ENCODE measurements at places on chromosomes 4 and X.

DNA sequence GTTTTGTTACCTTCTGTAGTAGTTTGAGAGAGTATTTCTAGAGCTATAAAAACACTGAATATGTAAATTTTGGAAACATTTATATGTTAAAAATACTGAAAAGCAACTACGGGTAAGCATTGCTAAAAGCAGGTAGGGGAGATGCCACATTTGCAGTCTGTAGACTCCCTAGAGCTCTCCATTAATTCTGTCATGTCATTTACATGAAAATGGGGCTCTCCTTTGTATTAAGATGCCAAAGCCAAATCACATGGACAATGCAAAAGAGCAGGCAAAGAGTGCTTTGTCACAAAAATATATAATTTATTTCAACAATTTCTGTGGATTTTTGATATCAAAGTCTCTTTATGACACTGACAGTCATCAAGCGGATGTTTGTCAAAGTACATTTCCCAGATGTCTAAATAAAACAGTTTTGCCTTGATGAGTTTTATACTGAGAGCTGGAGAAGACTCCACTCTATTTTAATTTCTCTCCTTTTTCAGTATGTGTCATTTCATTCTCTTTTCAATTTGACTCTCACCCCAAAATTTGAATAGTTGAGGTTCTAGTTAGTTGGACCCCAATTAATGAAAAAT lies 51.8 kb downstream of the LDB2 start:
- no peak for DNase-seq

GRCh38 chrX:2334237-2334636 lies 166.5 kb downstream of the DHRSX start:
- DNase-seq = no peak

DNA sequence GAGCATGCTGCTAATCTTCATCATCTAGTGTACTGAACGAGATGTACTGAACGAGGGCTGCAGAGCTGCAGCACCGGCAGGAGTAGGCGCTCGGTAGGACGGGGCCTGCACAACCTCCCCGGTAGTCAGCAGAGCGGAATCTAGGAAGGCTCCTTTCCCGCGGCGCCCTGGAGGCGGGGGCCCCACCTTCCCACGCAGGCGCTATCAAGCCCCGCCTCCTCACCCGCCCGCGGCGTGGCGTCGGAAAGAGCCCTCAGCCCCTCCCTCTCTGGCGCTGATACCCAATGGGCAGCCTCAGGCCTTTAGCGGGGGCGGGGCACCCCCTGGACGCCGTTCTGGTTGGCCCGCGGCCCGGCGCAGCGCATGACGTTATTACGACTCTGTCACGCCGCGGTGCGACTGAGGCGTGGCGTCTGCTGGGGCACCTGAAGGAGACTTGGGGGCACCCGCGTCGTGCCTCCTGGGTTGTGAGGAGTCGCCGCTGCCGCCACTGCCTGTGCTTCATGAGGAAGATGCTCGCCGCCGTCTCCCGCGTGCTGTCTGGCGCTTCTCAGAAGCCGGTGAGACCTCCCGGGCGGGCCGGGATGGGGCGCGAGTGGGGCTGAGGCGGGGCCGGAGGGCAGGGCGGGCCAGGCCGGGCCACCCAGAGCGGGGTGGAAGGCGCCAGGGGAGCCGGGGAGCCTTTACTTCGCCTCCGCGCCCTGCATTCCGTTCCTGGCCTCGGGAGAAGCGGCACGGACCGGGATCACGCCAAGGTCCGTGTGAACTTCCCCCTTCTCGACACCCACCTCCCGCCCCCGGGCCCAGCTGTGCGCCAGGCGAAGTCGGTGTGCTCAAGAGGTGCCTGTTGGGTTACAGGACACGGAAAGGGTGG lies at the start of gene PDHA1:
PDHA1 (plus strand) TSS at position 393 of the 874 bp plus-strand sequence; CDS start at position 504, 111 bp downstream.
- DNase-seq = peak; percentile 93

DNA sequence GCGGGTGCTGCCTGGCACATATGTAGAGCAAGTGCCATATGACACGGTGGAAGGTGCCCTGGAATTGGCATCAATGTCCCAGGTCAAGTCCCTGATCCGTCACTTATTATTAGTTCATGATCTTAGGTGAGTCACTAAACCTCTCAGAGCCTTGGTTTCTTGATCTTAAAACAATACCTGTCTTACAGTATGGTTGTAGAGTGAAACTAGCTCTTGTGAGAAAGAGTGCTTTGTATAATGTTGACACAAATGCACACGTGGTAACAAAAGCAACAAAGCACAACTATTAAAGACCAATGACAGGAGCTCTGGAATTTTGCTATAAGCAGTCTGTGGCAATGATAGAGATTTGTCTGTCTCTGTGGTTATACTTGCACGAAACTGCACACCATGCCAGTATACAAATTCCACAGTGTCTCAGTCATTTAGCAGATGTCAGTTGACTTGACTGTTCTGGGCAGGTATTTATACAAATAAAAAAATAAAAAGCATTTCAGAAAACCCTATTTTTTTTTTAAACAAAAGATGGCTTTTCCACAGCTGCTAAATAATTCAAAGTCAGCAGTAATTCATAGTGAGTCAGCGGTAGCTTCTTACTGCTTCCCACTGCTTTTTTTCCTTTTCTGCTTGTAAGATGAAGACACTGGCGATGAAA lies 19.7 kb upstream of the ACSL1 start:
- no peak for DNase-seq

GRCh38 chrX:120408168-120408567 lies 46.3 kb downstream of the ATP1B4 start:
- no peak for DNase-seq

GRCh38 chr4:105979506-105979905 lies 84.2 kb downstream of the NPNT start:
- no peak for DNase-seq

- DNase-seq = no peak
These were observed 28.6 kb upstream of the TAF9B start for GRCh38 chrX:78168065-78168464.

DNA sequence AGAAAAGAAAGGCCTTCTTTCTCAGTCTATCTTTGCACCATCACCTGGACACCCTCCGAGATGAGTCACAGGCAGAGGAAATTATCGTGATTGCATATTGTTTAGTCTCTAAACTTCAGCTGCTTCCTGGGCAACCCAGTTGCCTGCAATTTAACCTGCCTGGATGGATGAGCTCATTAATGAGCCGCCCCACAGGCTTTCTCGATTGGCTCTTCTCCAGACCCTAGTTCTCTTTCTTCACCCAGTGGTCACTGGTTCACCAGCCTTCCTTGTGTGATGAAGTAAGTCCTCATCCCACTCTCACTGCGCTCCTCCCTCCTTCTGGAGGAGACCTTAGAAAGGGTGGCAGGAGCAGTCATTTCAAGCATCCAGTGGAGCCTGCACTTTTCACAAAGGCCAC lies 94.4 kb downstream of the SOWAHB start:
- DNase-seq = no peak

GRCh38 chr4:145618210-145618931 lies 814 bp upstream of the MMAA start:
- DNase-seq = peak; percentile 13

- no peak for DNase-seq
These were observed 87.4 kb upstream of the CITED1 start for GRCh38 chrX:72392816-72393800.

- DNase-seq = no peak
These were observed 281.3 kb downstream of the PTTG2 start for GRCh38 chr4:38241541-38241940.

DNA sequence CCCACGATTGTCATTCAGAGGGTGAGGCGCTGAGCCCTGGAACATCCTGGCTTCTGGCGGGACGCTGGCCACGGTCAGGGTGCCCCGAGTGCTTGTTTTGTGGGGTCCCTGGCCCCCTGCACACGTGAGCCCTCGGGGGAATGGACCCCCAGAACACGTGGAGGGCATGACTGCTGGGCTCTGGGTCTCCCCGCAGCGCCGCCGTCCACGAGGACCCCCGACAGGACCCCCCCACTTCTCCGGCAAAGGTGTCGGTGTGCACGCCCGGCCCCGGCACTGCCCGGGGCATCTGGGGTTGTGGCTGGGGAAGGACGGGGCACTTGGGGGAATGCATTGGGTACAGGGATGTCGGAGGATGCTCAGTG lies 13.9 kb upstream of the GTPBP6 start:
- no peak for DNase-seq

DNA sequence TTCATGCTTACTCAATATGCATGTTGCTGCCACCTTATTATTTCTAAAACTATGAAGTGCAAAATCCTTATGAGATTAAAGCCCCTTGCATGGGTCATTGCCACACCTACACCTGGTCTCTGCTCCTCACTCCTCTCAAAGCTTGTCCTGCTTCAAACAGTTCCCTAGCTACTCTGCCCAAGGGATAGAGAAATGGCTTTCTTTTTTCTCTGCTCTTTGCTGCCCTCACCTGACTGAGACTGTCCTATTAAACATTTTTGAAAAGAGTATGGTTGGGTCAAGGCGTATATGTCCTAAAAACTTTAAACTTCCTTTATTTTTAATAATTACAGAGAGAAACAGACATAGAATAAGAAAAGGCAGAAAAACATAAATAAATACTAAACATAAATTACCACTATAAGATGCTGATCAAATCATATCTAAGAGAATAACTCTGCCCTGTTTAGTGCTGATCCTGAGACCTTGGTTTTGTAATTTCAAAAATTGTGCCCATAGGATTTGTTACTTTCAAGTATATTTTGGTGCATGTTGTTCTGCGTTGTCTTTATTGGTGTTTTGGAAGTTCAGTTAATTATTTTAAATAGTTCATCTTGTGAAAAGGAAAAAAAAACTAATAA lies 704.9 kb upstream of the PABPC4L start:
- DNase-seq = no peak

DNA sequence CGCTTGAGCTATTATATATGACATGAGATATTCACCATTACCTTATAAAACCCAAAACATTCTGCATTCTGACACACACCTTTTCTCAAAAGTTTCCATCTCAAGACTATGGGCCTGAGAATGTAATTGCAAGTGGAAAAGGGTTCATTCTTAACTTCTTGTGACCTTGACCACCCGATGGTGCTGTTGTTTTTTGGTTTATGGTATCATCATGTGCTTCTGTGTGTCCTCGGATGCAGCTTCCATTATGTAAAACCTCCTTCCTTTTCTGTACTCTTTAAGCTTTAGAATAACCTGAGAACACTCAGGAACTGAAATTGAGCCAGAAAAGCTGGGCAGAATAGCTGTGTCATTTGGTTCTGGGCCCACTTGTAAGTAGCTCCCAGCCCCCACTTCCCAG lies 16.2 kb upstream of the PUDP start:
- DNase-seq = no peak

DNA sequence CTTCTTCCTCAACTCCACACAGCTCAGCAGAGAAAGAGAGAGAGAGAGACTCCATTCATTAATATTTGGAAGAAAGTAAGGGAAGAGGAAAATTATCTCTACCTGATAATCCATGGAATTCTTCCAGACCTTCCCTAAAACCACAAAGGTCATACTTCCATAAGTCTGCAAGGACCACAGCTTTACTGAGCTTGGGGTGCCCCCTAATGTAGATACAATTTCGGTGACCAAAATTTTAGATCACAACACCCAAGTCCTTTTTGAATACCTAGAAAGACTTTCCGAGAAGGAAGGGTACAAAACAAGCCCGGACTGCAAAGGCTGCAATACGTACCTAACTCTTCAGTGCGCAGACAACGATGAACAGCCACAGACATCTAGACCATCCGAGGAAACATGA lies 523.9 kb downstream of the GLUD2 start:
- no peak for DNase-seq

DNA sequence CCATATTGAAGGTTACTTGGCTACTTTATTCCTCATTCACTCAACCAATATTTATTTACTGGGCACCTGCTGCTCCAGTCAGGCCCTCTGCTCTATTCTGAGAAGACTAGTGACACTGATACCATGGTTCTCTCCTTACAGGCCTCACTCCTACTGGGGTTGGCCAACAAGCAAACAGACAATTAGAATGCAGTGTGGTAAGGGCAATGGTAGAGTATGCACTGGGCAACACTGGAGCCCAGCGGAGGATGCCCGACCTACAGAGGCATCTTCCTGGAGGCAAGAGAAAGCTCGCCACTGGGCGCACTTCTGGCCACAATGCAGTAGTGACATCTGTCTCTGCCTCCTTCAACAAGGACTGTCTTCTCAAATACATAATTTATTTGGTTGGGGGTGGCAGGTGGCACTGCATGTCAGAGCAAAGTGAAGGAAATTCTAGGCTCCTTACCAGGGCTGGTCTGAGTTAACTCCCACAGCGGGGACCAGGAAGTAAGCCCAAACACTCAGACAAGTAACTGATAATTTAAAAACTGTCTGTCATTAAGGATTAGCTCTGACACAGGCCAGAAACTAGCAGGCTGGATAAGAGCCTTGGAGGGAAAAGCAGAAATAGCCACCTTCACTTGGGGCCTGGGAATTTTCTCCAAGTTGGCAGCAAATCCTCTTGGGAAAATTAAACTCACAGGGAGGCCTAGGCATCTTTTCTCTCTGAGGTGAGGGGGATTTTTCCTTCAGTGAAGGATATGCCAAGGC lies 150.7 kb upstream of the EOLA2 start:
- no peak for DNase-seq

GRCh38 chrX:105260291-105261043 lies 40.0 kb upstream of the TEX13A start:
- no peak for DNase-seq

DNA sequence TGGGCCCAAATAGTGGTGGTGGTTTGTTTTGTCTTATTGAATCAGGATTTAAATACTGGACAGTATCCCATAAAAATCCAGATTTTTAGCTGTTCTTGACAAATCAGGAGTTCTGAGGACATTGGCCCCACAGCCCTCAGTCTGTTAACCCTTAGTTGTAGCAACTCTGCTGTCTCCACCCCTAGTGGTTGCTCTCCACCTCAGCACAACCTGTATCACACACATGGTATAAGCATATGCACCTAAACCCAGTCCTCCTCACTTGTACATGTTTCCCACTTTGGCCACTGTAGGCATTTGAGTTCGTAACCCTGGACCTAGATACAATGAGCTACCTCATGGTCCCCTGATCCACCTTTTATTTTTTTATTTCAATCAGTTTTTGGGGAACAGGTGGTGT lies 75.9 kb downstream of the MRPL1 start:
- no peak for DNase-seq

GRCh38 chr4:129393976-129394375 lies 298.0 kb downstream of the C4orf33 start:
- no peak for DNase-seq

Measured in CD4-positive, alpha-beta T cell treated with Interleukin-4 for 1 hour (primary cell).